ENCODE measurements at places on chromosomes 5 and 9.

DNA sequence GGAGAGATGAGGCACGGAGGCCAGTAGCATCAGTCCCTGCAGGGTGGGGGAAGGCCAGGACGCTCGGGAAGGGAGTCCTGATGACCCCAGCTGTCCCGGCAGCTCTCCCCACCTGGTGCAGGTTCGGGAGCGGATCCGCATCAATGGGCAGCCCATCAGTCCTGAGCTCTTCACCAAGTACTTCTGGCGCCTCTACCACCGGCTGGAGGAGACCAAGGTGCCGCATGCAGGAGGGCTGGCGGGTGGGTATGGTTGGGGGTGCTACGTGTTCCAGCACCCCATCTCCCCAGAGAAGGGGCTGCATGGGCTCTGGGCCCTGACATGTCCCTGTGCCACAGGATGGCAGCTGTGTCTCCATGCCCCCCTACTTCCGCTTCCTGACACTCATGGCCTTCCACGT lies 4.2 kb downstream of the FPGS start:
- no peak overlapping the region for H3K4me3 ChIP-seq
- DNase-seq = no peak
- H3K36me3 ChIP-seq = peaks cover 30% of the 10 kb centered on the region
- H3K27me3 ChIP-seq = no peaks in the 10 kb centered on the region
- H3K27ac ChIP-seq = no peak overlapping the region

GRCh38 chr5:168992016-168992415 lies 308.9 kb downstream of the SLIT3 start:
- DNase-seq = no peak
- H3K36me3 ChIP-seq = no peaks in the 10 kb centered on the region
- no peak overlapping the region for H3K27ac ChIP-seq
- H3K4me3 ChIP-seq = no peak overlapping the region
- H3K27me3 ChIP-seq = peaks cover 10% of the 10 kb centered on the region
- H3K4me1 ChIP-seq = no peaks in the 10 kb centered on the region

DNA sequence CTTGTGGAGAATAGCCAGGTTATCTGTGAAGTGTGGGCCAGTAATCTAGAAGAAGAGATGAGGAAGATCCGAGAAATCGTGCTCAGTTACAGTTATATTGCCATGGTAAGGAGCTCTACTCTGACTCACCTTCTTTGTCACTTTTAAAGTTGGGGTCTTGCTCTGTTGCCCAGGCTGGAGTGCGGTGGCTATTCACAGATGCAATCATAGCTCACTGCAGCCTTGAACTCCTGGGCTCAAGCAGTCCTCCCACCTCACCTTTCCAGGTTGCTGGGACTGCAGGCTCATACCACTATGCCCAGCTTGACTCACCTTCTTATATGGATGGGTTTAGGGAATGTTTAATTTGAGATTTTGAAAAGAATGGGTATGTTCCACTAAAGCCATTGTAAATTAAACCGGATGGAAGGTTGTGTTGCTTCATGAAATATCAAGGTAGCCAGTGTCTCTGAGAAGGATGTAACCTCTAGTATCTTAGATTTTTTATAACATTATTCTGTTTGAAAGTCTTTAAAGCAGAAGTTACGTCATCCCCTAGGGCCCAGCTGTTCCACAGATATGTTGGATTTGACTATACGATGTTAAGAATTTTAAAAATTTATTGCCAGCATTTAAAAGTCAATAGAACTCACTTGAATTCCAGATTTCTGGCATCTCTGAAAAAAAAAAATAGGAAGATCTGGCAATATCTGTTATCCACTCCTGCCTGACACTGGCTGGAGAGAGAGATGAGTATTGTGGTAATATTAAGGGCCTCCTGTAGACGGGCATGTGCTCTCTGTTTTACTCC lies 5.1 kb downstream of the CNOT8 start:
- H3K27ac ChIP-seq = no peak overlapping the region
- H3K27me3 ChIP-seq = no peaks in the 10 kb centered on the region
- no peak for DNase-seq
- H3K4me1 ChIP-seq = peaks cover 69% of the 10 kb centered on the region
- peaks cover 47% of the 10 kb centered on the region for H3K36me3 ChIP-seq

DNA sequence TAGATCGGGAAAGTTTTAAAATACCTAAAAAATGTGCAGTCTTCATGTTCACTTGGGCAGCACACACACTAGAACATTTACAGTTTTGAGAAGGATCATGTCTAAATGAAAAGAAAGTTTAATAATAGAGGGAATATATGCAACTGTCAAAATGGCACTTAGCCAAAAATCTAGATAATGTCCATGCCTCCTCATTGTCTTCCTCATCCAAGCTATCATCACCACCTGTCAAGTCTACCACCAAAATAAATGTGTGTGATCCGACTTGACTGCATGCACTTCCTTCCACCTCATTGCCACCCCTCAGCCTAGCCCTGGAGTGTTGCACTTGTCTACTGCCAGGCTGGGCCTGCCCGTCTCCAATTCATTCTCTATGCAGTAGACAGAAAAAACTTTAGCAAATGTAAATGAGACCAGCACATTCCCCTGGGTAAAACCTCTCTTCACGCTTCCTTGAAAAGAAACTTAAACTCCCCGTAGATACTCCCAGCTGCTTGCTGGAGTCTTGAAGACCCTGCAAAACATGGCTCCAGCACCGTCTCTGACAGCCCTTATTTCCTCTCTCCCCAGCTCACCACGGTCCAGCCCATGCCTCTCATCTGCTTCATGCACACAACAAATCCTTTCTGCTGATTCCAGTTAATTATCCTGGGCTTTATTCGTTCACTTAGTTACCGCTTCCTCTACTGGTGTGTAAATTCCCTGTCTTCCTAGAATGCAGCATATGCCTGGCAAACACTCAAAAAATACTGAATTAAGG lies 66.9 kb downstream of the FANCC start:
- H3K27ac ChIP-seq = no peak overlapping the region
- H3K4me3 ChIP-seq = no peak overlapping the region
- H3K27me3 ChIP-seq = peaks cover under 1% of the 10 kb centered on the region
- peaks cover 2% of the 10 kb centered on the region for H3K4me1 ChIP-seq
- no peak for DNase-seq

- DNase-seq = no peak
- no peak overlapping the region for H3K4me3 ChIP-seq
- H3K4me1 ChIP-seq = no peaks in the 10 kb centered on the region
- no peaks in the 10 kb centered on the region for H3K36me3 ChIP-seq
- H3K27ac ChIP-seq = no peak overlapping the region
These were observed 158.7 kb downstream of the EBF1 start for GRCh38 chr5:158940977-158941376.

GRCh38 chr9:21443849-21444625 lies 3.8 kb downstream of the IFNA1 start:
- peaks cover 26% of the 10 kb centered on the region for H3K27me3 ChIP-seq
- peak; percentile 11 for DNase-seq
- H3K27ac ChIP-seq = no peak overlapping the region
- H3K36me3 ChIP-seq = no peaks in the 10 kb centered on the region
- peaks cover 12% of the 10 kb centered on the region for H3K4me1 ChIP-seq

- no peak overlapping the region for H3K27ac ChIP-seq
- H3K4me3 ChIP-seq = no peak overlapping the region
- H3K27me3 ChIP-seq = peaks cover 22% of the 10 kb centered on the region
These were observed 94.9 kb upstream of the RANBP3L start for GRCh38 chr5:36396640-36397039.

DNA sequence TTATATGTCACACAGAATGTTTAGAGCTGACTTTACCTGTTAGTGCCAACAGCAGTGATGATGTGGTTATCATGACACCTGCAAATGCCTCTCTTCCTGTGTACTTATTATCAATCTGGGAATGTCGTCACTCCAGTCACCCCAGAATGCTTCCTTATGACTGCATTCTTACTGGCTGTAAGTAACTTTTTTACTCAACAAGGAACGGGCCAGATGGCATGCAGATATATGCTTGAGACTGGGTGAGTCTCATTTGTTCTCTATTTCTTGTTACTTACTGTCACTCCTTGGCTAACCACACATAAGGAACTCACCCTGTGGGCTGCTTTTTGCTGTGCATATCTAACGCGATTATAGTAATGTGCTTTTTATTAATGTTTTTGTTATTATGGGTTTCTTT lies 385.5 kb upstream of the MEF2C start:
- H3K27me3 ChIP-seq = no peaks in the 10 kb centered on the region
- no peak overlapping the region for H3K27ac ChIP-seq
- DNase-seq = no peak
- H3K36me3 ChIP-seq = no peaks in the 10 kb centered on the region

DNA sequence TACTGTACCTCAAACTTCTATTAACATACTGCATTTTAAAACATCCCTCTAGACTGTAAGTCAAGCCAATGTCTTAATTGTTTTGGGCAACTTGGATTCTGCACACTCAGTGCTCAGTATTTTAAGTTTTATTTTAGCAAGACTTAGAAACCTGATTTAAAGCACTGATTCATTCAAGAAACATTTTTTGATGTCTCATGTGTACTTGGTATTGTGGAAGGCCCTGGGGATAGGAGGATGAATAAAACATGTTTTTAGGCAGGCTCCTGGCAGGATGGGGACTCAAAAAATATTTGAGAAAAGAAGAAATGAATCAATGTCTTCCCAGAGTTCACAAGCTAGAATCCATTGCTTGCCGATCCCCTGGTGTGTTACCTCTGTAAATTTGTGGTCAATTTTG lies 334.0 kb upstream of the PUM3 start:
- no peaks in the 10 kb centered on the region for H3K36me3 ChIP-seq
- no peaks in the 10 kb centered on the region for H3K4me1 ChIP-seq
- peaks cover 28% of the 10 kb centered on the region for H3K27me3 ChIP-seq

GRCh38 chr9:124780060-124780756 lies 3.3 kb downstream of the OLFML2A start:
- H3K4me3 ChIP-seq = no peak overlapping the region
- no peak overlapping the region for H3K27ac ChIP-seq
- no peak for DNase-seq

- peaks cover 3% of the 10 kb centered on the region for H3K27me3 ChIP-seq
- no peak for DNase-seq
- H3K4me1 ChIP-seq = peaks cover 21% of the 10 kb centered on the region
- H3K36me3 ChIP-seq = no peaks in the 10 kb centered on the region
These were observed 115.8 kb downstream of the EMB start for GRCh38 chr5:50325237-50325832.

All from activated T-helper 1 cell treated with anti-CD3 and anti-CD28 coated beads, Interleukin-12 subunit alpha, Interleukin-12 subunit beta, Interleukin-2, Interleukin-4 antibody, amounts not matched to agents 30 ng/mL and 10 ng/mL and 1 ng/mL, durations not matched to agents 14 hours and 24 hours and 36 hours (primary cell).